SK-N-SH (cell line): ENCODE measurements at places on chromosomes 11 and 22. TPM values are rescaled to one million over a fixed set of nuclear protein-coding genes. Genes with fewer than 3 reads are reported as not detected.

The INS gene
- not detected in 2 replicates for polyA plus RNA-seq

The CLMP gene
- polyA plus RNA-seq, result 61.9 and 85.1 TPM in 2 replicates

The HEPACAM gene
- not detected in 2 replicates for polyA plus RNA-seq

The NRXN2 gene
- 0.15 TPM in 2 replicates for polyA plus RNA-seq

The ATL3 gene
- 13.1 and 17.8 TPM in 2 replicates for polyA plus RNA-seq

DNA sequence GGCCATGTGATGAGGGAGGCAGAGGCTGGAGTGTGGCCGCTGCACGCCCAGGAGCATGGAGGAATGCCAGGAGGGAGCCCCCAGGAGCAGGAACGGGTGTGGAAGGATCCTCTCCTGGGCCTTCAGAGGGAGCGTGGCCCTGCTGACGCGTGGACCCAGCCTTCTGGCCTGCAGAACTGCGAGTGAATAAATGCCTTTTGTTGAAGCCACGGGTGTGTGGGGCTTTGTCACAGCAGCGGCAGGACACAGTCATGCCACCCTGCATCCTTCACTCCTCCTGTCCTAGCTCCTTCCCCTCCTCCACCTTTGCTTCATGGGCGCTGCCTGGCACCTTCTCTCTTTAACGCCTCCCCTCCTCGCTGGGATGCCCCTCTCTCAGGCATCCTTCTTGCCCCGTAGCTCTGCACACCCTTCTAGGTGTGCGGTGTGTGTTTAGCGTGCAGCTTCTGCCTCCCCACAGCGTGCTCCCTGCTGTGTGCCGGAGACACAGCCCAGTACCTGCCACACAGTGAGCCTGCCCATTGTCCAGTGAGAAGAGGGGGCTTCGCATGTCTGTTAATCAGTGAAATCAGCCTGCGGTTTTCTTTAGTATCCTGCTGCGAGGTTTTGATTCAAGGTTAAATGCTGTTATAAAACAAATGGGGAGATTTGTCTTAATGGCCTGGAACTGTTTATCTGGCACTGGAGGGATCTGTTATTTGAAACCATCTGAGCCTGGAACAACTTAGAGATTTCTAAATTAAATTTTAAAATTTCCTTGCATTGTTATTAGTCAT is 459.6 kb downstream of the TBC1D22A start:
- DNase-seq, result peak; percentile 62

- DNase-seq, result no peak
These were observed 3.6 kb upstream of the SORL1 start for GRCh38 chr11:121448431-121448941.

DNA sequence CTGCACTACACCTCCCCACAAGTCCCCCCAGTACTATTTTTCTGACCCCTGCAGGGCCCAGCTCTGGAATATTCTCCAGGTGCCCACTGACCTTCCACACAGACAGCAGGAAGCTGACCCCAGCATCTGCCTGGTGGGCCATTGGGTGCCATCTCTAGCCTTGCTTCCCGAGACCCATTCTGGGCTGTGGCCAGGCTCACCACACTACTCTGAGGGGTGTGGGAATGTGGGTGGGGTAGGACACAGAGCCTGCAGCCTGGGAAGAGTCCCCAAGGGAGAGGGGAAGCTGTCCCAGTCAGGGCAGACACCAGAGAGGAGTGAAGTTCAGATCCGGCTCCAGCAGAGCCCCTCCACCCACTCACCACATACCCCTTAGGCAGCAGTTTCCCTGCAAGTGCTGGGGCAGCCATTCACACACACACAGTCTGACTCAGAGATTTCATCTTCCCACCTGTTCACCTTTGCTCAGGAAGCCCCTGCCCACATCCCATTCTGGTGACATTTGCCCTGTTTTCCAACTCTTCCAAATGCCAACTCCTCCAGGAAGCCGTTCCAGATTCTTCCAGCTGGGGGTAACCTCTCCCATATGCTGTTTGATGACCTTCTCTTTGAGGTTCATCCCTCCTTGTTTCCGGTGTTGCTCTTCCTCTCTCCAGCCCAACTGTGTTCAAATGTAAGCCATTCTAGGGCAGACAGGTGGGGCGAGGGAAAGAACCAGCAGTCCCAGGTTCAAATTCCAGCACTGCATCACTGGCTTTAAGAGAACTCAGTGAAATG is 1.9 kb downstream of the SLCO2B1 start:
- DNase-seq, result no peak

GRCh38 chr11:11108026-11108425 is 245.0 kb downstream of the CSNK2A3 start:
- DNase-seq, result no peak

DNA sequence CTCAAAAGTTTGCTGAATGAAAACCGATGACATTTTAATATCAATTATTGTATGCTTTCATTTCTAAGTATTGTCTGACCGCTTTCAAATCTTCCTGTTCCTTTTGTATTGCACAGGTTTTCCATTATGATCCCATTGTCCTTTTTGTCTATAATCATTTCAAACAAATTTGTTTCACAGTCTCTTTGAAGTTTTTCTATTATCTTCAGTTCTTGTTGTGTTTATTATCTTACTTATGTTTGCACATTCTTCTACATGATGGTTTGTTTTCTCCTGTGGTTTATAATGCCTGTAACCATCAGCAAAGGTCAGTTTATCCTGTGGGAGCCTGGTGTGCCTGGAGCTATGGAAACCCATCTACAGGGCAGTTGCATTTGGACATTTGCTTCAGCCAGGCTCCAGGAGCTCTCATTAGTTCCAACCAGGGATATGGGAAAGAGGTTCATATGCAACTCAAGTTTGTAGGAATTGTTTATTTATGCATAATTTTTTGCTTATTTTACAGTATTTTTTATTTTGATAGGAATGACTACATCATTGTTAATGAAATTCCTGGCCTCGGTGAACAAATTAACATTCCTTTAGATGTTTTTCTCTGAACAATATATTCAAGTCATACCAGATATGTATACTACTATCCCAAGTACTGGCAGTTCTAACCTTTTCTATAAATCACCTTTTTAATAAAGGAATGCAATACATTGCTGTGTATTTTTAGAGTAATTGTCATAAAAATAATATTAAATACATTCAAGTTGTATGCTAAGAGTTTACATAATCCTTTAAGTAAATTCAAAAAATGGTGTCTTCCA is 179.2 kb downstream of the SBF2 start:
- no peak for DNase-seq

GRCh38 chr11:46666516-46666915 is 33.9 kb downstream of the ARHGAP1 start:
- DNase-seq, result no peak

- DNase-seq, result no peak
These were observed 1466.9 kb downstream of the LRRC4C start for GRCh38 chr11:39992551-39992950.

GRCh38 chr22:29231971-29232959 is 26.6 kb downstream of the EMID1 start:
- peak; percentile 20 for DNase-seq

DNA sequence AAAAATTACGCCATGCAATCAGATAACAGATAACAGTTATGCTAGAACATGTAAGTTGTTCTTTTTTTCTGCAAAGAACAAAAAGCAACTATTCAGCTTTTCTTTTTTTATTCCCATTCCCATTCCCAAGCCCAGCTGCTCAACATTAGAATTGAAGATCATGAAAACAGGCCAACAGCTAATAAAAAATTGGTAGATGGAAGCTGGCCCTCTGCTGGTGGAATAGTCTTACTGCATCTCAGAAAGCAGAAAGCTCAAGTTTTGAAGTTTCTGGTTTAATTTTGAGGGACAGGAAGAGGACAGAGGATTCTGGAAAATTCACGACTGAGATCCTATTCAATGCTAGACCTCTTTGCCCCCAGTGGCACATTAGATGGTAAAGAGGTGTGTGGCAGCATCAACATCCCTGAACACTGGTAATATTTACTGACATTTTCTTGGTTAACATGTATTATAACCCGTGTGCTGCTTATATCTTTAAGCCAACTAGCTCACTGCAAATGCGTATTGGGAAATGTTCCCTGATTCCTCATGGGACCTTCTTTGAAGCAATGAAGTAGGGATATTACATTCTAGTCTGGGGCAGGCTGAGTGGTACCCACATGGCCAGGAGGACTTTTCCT is 591.2 kb downstream of the OPCML start:
- DNase-seq, result peak; percentile 56

DNA sequence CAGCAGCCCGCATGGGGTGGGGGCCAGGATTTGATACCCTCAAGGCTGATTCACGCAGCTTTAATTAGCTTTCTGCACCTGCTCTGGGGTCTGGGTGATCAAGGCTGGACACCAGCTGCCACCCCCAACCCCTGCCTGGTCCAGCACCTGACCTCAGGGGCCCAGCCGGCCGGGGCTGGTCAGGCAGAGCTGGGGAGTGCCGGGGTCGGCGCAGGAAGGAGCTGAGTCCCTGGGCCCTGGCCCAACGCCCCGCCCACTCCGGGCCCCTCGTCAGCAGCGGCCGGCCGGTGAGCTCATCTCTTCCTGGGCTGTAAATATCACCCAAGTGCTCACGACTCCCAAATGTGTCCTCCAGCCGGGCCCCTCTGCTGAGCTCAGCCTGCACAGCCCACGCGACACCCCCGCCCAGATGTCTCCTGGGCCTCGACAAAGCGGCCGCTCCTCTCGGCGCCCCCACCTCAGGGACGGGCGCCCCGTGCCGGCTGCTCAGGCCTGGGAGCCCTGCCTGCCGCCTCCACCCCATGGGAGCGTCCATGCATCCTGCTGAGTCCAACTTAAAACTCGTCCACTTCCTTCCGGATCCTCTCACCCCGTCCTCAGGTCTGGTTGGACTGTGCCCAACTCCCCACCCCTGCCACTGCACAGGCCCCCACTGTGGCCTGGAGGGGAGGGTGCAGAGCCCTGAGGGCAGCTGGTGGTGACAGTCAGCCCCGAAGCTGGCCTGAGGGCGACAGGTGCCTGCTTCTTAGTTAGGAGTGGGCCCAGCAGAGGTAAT is 29.0 kb downstream of the RTN4R start:
- DNase-seq, result no peak

GRCh38 chr11:69499918-69500284 is 18.4 kb downstream of the LINC01488 start:
- DNase-seq, result peak; percentile 32

DNA sequence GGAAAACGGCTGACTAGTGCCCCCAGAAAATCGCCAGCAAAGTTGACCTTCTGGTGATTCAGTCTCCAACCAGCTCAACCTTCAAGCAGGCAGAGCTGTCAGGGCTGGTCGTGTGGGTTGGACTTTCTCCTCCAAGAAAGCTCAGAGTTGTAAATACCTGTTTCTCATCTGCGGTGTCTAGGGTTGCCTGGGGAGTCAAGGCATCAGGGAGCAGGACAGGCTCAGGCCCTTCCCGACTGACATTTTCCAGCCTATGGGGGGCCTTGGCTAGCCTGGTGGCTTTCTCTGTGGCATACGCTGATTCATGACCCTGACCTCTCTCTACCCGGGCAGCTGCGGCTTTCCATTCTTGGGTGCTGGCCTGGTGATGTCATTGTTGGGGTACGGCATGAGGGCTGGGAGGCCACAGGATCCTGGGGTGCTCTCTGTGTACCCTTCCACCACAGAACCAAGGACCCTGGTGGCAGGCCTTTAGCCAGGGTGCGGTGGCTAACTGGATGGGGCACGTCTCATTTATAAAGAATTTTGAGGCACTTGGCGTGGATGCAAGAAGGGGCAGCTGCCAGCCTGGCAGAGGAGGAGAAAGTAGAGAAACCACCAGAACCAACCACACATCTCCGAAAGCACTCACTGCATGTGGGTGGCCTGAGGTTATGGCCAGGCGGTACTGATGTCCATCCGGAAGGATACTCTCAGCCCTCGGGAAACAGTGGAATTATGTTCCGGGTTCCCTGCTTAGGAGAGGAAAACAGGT is 64.9 kb downstream of the BCR start:
- no peak for DNase-seq
